ENCODE measurements at places on chromosomes 6 and 20. TPM values are rescaled to one million over a fixed set of nuclear protein-coding genes. Genes with fewer than 3 reads are reported as not detected.

Gene CPXM1
- 146 TPM for total RNA-seq

Gene FRK
- total RNA-seq = 9.6 TPM

Gene IMPG1
- 0.64 TPM for total RNA-seq

Gene PLCB4
- total RNA-seq = 22.1 TPM

Gene LY6G6C
- total RNA-seq = not detected

Gene NKX2-4
- not detected for total RNA-seq

Gene VSTM2L
- 4.7 TPM for total RNA-seq

Gene CRISP2
- total RNA-seq = 0.18 TPM

Gene SYCP2
- total RNA-seq = 8.4 TPM

Gene SNX9
- 32.1 TPM for total RNA-seq

Gene LY6G6F
- total RNA-seq = not detected

Gene BMP7
- total RNA-seq = 62.6 TPM

Gene SFTA2
- not detected for total RNA-seq

Gene TOX2
- 1.2 TPM for total RNA-seq

Gene SIRPD
- total RNA-seq = 0.12 TPM

Gene ALDH8A1
- 13.7 TPM for total RNA-seq

Gene POLR3F
- 22.1 TPM for total RNA-seq

Gene MCHR2
- not detected for total RNA-seq

Gene ECHDC1
- 48.6 TPM for total RNA-seq

Gene ABHD16B
- not detected for total RNA-seq

Gene KHDC1L
- not detected for total RNA-seq

Gene FIG4
- 25.5 TPM for total RNA-seq

Gene CCDC170
- total RNA-seq = 3.1 TPM

Gene SPATA2
- total RNA-seq = 4.7 TPM

Gene FHL5
- total RNA-seq = 0.93 TPM

Gene IP6K3
- total RNA-seq = 11.6 TPM

Gene OR2H1
- not detected for total RNA-seq

Gene CD93
- 70.4 TPM for total RNA-seq

Gene GABRR1
- total RNA-seq = 2.0 TPM

Gene WFDC5
- not detected for total RNA-seq

Gene C6orf15
- total RNA-seq = not detected

Gene FAM162B
- 13.5 TPM for total RNA-seq

Gene PROKR2
- not detected for total RNA-seq

Gene MYMX
- total RNA-seq = 0.35 TPM

Gene TSPO2
- total RNA-seq = 1.5 TPM

Gene BCAS1
- 3.3 TPM for total RNA-seq

Gene OR12D3
- not detected for total RNA-seq

Gene HLA-F
- 31.5 TPM for total RNA-seq

Gene TRIM27
- 66.6 TPM for total RNA-seq

Gene FAM217A
- total RNA-seq = 0.29 TPM

Gene RAET1L
- not detected for total RNA-seq

Gene REM1
- total RNA-seq = 2.8 TPM

All from metanephros (tissue), 2 donors.